ENCODE measurements at places on chromosomes 5 and 9.

DNA sequence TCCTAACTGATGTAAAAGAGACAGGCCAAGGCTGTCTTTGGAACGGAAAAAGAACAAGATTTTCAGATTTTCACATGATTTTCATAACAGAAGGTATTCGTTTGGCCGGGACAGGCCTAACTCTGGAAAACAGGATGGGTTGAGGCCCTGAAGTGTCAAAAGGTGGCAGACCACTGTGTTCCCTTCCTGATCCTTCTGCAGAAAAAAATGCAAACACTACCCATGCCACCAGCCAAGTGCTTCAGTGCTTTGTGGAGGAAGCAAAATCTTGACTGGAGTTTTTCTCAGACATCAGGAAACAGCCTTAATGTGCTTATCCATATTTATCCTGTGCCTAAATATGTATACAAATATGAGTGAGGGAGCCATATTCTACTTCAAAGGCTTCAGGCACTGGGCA is 113.5 kb upstream of the IL6ST start:
- DNase-seq, result no peak

- peak; percentile 99 for DNase-seq
Observed at GRCh38 chr5:81851481-81852178, 100.7 kb upstream of the SSBP2 start.

DNA sequence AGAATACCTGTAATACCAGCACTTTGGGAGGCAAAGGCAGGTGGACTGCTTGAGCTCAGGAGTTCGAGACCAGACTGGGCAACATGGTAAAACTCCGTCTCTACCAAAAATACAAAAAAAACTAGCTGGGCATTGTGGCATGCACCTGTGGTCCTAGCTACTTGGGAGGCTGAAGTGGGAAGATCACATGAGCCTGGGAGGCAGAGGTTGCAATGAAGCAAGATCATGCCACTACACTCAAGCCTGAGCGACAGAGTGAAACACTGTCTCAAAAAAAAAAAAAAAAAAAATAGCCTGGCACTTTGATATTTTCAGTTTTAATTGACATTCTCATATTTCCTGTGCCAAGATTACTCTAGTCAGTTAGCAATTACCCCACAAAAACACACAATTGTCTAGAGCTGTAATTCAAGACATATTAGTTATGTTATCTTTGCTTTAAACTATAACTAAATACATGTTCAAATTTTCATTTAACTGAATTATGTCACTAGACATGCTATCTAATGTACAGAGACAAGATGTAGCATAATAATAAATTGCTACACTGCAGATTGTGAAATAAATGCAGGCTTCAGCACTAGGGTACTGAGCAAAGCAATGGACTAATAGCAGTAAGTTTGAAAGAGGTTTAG is 378.2 kb upstream of the GRAMD2B start:
- DNase-seq, result no peak

- no peak for DNase-seq
Observed at GRCh38 chr5:12109075-12109688, 204.9 kb upstream of the CTNND2 start.

GRCh38 chr9:85667374-85667773 is 74.4 kb downstream of the AGTPBP1 start:
- no peak for DNase-seq

DNA sequence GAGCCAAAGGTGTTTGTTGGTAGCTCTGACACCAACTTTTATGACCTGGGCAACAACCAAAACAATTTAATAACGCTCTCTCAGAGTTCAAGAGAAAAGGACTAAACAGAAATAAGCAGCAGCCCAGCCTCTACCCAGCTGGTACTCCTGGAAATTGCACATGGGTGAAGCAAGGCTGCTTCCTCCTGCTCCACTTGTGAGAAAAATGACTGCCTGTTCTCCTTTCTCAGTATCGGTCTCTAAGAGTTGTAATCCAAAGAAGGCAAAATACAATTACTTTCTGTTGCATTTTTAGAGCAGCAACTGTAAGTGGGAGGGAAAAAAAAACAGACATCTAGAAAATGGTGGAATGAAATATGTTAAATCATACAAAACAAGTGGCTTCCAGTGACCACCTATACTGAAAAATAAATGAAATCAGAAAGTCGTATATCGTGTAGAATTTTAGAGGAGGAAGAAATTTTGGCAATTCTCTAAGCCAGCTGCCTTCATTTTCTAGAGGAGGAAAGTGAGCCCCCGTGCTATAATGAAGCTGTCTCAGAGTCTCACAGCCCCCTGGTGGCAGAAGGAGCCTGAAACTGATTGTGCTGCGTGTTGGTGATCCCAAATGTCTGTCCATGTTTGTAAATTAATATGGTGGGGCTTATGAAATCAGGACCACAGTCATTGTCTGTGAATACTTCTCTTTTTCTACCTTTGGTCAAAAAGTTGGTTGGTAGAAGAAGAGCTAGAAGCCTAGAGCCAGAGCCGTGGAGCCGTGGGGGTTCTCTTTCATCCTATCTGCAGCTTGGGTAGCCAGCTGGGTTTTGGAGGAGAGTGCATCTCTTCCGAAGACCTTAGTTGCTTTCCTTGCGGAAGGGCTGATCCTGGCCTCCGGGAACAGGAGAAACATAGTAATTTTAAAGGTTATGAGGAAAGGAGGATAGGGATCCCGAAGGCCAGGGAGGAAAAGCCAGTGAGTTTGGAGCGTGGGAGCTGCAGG is 139.9 kb downstream of the PIP5K1B start:
- DNase-seq, result peak; percentile 54

DNA sequence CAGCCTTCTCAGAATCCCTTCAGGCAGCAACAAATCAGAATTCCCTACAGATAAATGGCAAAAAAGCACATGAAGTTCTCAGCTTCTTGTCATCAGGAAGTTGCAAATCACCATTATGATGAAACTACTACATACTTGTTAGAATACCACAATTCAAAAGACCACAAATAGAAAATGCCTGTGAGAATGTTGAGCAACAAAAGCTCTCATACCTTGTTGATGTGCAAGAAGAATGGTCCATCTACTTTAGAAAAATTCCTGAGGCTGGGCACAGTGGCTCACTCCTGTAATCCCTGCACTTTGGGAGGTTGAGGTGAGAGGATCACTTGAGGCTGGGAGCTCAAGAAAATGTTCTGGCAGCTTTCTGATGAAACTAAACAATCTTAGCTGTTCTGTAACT is 278.1 kb downstream of the ICE1 start:
- DNase-seq, result no peak

DNA sequence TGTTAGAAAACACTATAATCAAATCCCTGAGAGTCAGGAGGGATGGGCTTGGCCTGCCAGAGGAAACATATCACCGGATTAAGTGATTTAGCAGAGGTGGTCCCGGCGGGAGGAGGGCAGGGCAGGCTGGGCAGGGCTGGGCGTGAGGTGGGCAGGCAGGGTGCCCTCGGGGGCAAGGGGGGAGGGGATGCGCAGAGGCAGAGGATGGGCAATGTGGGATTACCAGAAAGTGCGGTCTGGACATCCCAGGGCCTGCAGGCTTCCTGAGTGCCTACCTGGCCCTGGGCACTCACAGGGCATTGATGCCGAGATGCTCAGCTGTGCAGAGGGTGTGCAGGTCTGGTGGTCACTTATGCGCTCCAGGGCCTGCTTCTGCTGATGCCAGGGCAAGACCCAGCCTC is 115.2 kb downstream of the ADAMTS2 start:
- DNase-seq, result no peak

DNA sequence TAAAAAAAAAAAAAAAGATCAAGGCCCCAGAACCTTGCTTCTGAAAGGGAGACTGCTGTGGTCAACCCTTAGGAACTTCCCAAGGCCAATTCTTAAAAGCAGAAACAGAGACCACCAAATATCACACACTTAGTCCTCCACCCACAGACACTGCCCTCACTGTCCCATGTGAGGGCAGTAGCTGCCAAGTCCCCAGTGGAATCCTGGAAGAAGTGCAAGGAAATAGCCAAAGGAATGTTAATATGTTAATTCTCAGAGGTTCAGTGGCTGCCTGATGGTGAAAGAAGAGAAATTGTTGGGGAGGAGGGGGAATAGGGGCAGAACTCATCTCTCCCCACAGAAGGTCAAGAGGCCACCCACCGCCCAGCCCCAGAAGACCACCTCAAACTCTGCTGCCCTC is 23.1 kb downstream of the FSTL4 start:
- no peak for DNase-seq
